NCI-H774 (cell line): ENCODE measurements at places on chromosomes 6 and 20.

GRCh38 chr20:44028868-44029847 is 114.5 kb downstream of the TOX2 start:
- DNase-seq: no peak

GRCh38 chr20:36490191-36490590 is 51.1 kb upstream of the MYL9 start:
- DNase-seq: no peak

GRCh38 chr6:102197211-102197610 is 803.7 kb downstream of the GRIK2 start:
- no peak for DNase-seq

DNA sequence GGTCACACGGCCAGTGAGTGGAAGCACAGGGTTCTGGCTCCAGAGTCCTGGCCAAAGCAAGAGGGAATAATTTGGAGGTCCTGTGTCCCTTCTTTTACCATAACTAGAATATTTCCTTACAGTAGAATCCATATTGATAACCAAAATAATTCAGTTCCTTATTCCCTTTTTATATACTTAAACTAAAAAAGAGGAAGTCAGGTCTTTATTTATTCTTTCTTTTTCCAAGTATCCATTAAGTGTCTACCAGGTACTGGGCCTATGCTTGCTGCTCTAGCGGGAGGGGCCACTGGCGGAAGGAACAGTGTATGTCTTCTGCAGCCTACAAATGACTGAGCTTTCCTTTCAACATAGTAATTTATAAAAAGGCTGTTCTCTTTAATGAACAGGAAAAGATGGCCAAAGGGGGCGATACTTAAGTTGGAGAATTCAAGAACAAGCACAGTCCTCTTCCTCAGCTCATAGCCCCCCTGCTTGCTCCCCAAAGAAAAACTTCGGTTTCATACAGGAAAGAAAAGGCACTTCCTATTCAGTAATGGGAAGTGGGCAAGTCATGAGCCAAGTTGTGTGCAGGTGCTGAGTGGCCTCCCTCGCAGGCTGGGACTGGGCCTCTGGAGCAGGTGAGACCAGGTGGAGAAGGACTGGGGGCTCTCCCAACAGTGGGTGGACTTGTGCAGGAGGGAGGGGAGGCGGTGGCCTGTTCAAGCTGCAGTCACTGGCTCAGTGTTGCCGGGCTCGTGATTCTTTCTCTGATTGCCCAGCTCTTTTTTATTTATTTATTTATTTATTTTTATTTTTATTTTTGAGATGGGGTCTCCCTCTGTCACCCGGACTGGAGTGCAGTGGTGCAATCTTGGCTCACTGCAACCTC is 110.9 kb downstream of the ARMC2 start:
- no peak for DNase-seq

- DNase-seq: peak; percentile 47
These were observed at the start of gene CDH22 for GRCh38 chr20:46308258-46309157. CDH22 (minus strand) TSS chr20:46308498; CDS start chr20:46251294, 57,204 bp downstream.

- DNase-seq: no peak
These were observed 49.0 kb downstream of the PPARD start for GRCh38 chr6:35391240-35391968.

DNA sequence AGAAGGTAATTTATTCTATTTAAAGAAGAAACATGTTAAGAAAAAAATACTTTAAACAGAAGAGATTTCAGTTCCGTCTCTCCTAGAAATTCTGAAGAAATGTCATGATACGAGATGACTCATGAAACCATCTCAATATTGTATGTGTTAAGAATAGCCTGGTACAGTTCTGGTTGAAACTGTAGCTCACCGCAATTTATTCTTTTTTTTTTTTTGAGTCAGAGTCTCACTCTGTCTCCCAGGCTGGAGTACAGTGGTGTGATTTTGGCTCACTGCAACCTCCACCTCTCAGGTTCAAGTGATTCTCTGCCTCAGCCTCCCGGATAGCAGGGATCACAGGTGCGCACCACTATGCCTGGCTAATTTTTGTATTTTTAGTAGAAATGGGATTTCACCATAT is 103.3 kb downstream of the ARHGAP18 start:
- no peak for DNase-seq

GRCh38 chr20:49938173-49939163 is 2.3 kb downstream of the RNF114 start:
- no peak for DNase-seq

DNA sequence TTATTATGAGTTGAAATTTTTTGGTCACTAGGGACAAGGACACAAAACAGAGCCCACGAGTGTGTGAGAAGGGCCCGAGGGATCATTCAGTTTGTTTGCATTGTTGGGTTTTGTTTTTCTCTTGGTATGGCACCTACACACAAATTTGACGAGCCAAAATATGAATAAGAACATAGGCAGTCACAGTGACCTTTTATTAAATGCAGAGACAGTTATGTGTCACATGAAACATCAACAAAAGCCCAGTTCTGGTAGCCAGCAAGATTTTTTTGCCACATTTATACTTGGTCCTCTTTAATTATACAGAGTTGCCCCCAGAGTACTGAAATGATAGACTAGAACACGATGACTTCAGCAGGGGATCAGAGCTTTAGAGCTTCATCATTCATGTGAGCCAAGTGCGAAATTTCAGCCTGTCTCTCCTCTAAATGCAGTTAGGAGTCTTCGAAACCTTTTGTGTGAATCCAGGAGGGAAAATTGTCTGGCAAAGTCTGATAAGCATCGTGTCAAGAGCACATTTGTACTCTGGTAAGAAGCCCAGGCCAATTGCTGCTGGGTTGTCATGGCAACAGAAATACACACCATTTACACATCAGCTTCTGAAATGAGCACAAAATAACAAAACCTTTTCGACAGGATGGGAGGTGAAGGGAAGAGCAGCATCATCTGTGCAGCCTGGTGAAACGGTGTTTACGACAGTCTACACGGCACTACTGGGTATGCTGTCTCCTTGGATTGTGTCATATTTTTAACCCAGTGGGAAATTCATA is 79.2 kb upstream of the RIPOR2 start:
- DNase-seq: no peak

DNA sequence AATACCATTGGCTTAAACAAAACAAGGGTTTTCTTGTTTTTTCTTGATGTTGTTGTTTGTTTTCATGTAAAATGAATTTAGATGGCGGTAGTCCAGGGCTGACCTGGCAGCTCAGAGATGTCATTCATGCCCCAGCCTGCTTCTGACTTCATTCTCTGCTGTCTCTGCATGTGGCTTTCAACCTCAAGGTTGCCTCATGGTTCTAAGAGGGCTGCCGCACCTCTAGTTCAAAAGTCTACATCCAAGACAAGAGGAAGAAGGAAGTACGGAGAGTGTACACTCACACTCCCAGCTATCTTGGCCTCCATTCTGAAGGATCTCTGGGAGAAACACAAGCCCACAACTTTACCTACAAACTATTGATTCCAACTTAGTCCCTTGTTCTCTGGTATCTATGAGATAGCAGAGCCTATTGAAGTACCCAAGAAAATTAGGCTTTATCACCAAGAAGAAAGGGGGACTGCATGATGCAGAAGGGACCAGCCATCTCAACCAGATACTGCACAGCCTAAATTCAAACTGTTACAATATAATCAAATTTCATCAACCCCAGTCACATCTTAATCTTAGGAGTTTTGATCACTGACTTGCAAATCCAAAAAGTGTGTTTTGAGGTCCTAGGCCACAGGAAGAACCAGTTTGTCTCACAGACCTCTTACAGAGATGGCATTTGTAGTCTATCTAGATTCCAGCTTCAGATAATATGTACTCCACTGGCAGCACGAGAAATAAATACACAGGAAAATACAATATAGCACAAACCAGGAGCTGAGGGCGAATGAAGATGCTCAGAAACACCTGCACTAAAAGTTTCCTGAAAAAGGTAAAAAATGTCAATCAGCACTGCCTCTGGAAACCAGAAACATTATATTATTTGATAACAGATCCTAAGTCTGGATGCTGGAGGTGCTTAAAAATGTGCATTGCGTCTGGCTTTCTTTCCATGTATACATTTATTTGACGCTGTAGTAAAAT is 866 bp upstream of the BTN3A3 start:
- DNase-seq: no peak

DNA sequence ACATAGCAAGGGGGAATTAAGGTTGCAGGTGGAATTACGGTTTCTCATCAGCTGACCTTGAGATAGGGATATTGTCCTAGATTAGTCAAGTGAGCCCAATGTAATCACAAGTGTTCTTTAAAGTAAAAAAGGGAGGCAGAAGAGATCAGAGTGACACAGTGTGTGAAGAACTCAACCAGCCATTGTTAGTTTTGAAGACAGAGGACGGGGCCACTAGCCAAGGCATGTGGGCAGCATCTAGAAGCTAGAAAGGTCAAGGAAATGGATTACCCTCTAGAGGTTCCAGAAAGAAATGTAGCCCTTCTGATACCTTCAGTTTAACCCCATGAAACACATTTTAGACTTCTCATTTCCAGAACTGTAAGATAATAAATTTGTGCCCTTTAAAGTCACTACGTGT is 18.5 kb upstream of the TSPYL1 start:
- no peak for DNase-seq

- no peak for DNase-seq
These were observed 84.5 kb upstream of the SNAP25 start for GRCh38 chr20:10134176-10134575.

GRCh38 chr6:130677312-130677711 is 149.9 kb upstream of the SMLR1 start:
- DNase-seq: no peak

DNA sequence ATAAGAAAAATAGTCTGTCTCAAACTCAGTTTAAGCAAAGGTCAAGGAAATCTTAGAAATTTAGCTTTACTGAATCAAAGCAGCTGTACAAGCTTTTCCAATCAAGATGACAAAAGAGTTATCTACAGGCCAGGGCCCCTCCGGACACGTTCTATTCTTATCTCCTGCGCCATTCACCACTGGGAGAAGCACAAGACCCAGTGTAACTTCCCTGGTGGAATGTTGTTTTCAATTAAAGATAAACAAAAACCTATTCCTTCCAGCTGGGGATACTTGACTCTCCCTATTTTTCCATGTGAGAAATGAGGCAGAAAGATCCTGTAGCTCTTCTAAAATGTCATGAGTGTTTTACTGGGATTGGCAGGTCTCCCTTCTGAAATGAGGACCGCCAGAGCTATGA is 123.3 kb downstream of the TBX18 start:
- DNase-seq: no peak

DNA sequence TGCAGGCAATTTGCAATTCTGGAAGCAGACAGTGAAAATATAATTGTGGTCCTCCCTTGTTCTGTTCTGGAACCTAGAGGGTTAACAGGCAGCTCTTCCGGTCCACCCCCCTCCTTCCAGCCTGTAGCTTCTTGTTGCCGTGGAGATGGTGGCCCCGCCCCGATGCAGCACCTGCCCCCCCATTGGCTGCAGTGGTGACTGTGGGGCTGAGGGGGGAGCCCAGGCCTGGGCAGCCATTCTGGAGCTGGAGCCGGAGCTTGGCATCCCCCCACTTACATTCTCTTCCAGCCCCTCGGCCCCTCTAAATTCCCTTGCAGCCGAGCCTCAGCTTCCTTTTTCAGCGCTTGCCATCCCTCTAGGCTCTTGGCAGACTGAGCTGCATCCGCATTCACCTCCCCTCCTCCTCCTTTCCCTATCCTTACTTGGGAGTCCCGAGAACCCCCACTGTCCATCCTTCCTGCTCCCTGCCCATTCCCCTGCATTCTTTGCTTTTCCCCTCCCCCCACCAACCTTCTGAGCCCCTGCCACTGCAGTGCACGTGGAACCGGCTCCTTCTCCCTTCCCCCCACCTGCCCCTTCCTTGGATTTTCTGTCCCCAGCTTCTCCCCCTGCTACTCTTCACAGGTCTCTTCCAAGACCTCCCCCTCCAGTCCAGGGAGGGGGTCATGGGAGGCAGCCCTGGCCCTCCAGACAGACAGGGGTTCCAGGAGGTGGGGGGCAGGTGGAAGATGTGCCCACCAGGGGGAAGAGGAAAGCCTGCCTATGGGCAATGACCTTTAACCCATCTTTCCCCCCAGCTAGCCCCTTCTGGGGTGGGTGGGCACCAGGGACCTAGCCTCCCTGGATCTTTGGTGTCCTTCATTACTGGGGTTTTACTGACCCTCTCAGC is 11.4 kb downstream of the SYNGAP1 start:
- peak; percentile 54 for DNase-seq

- DNase-seq: no peak
These were observed 105.8 kb upstream of the SUPT3H start for GRCh38 chr6:45483501-45483900.

- peak; percentile 82 for DNase-seq
These were observed 15.5 kb downstream of the RARS2 start for GRCh38 chr6:87574237-87574804.

DNA sequence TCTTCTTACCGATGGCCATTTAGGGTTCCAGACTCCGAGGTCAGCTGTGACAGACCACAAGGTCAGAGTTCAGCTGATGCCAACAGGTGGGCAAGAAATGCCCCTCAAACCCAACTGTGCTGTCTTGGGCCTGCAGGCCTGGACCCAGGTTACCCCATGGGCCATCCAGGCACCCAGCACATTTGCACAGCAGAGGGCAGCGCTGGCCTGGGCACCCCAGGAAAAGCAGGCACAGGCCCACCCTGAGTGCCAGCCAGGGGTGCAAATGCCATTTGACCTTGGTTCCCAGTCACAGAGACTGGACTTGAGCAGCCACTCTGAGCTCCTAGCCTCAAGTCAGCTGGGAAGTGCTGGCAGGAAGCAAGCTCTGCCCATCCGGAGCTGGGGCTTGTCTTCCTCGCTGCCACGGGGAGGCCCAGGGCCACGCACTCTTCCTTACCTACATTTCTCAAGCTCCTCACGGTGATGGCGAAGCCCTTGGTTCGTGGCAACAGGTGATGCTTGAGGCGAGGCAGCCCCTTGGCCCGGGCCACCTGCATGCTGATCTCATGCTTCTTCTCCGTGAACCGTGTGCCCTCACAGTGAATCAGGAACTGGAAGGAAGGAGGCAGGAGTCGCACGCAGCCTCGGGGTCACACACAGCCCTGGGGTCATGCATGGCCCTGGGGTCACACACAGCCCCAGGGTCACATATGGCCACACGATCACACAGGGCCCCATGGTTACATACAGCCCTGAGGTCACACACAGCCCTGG is 120.8 kb downstream of the AGPAT4 start:
- DNase-seq: no peak

DNA sequence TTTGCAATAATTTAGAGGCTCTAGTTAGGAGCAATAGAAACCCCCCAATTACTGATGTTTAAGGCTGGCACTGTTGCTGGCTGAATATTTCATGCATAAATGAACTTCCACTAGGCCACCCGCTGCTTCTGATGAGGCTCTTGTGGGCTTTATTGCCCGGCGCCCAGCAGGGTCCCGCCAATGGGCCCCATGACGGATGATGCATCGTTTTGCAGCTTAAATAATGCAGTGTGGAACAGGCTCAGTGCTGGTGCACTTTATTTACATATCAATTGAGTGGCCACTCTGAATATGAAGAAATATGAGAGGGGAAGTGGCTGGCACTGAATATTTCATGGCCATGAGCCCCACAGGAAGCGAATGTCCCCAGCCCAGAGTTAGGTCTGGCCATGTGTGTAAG is 155.3 kb upstream of the MAFB start:
- DNase-seq: peak; percentile 21
